Activated CD8-positive, alpha-beta T cell treated with anti-CD3 and anti-CD28 coated beads for 36 hours (primary cell): ENCODE measurements at places on chromosomes 12 and 14.

DNA sequence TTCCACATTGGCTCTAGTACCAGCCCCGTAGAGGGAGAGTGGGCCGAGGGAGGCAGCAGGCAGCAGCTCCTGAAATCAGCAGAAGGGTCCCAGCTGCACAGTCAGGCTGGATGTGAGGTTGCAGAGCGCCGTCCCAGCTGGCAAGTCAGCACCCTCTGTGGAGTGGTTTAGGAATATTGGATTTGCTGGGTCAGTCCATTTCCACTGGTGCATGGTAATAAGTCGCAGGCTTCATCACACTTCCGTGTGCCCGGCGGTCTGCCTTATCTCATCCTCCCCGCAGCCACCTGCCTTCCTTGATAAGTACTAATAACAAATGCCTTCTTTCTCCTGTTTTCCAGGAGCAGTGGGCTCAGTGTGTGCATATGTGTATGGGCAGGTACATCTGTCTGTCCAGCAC, 112.9 kb downstream of the TSPAN9 start:
- DNase-seq = no peak
- no peak overlapping the region for H3K4me3 ChIP-seq
- no peaks in the 10 kb centered on the region for H3K36me3 ChIP-seq
- peaks cover 9% of the 10 kb centered on the region for H3K4me1 ChIP-seq
- H3K27ac ChIP-seq = no peak overlapping the region

- no peak overlapping the region for H3K4me3 ChIP-seq
- H3K27ac ChIP-seq = no peak overlapping the region
- DNase-seq = no peak
- no peaks in the 10 kb centered on the region for H3K4me1 ChIP-seq
Measured at GRCh38 chr12:94889445-94890210, 113.9 kb downstream of the NDUFA12 start.

GRCh38 chr12:10623131-10623530, 9.7 kb upstream of the MAGOHB start:
- H3K27ac ChIP-seq = no peak overlapping the region
- H3K36me3 ChIP-seq = no peaks in the 10 kb centered on the region
- no peak for DNase-seq
- H3K4me1 ChIP-seq = no peaks in the 10 kb centered on the region
- no peak overlapping the region for H3K4me3 ChIP-seq

GRCh38 chr14:88834883-88835431, 10.5 kb downstream of the TTC8 start:
- H3K27ac ChIP-seq = no peak overlapping the region
- H3K4me3 ChIP-seq = no peak overlapping the region
- H3K4me1 ChIP-seq = peaks cover 3% of the 10 kb centered on the region
- DNase-seq = no peak

- H3K27ac ChIP-seq = peak overlapping the region; percentile 75
- H3K4me3 ChIP-seq = no peak overlapping the region
- peak; percentile 20 for DNase-seq
- peaks cover 35% of the 10 kb centered on the region for H3K36me3 ChIP-seq
- no peaks in the 10 kb centered on the region for H3K27me3 ChIP-seq
Measured at GRCh38 chr12:49664591-49665239, 41.4 kb downstream of the PRPF40B start.
